Substantia nigra (tissue), 51 donors: ENCODE measurements at places on chromosomes 2 and 18.
A peak's percentile ranks its signal among the peaks of the same experiment; 100 is the strongest.

DNA sequence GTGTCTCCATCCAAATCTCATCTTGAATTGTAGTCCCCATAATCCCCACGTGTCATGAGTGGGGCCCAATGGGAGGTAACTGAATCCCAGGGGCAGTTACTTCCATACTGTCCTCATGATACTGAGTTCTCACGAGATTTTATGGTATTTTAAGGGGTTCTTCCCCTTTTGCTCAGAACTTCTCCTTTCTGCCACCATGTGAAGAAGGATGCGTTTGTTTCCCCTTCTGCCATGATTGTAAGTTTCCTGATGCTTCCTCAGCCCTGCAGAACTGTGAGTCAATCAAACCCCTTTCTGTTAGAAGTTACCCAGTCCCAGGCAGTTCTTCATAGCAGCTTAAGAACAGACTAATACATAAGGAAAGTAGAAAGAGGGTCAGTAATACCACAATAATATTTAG, 480.4 kb downstream of the KCNJ3 start:
- no peak for DNase-seq

GRCh38 chr2:28633204-28633603, 118.4 kb upstream of the PPP1CB start:
- DNase-seq = no peak

- no peak for DNase-seq
Measured at GRCh38 chr2:10316860-10317259, 14.2 kb downstream of the HPCAL1 start.

DNA sequence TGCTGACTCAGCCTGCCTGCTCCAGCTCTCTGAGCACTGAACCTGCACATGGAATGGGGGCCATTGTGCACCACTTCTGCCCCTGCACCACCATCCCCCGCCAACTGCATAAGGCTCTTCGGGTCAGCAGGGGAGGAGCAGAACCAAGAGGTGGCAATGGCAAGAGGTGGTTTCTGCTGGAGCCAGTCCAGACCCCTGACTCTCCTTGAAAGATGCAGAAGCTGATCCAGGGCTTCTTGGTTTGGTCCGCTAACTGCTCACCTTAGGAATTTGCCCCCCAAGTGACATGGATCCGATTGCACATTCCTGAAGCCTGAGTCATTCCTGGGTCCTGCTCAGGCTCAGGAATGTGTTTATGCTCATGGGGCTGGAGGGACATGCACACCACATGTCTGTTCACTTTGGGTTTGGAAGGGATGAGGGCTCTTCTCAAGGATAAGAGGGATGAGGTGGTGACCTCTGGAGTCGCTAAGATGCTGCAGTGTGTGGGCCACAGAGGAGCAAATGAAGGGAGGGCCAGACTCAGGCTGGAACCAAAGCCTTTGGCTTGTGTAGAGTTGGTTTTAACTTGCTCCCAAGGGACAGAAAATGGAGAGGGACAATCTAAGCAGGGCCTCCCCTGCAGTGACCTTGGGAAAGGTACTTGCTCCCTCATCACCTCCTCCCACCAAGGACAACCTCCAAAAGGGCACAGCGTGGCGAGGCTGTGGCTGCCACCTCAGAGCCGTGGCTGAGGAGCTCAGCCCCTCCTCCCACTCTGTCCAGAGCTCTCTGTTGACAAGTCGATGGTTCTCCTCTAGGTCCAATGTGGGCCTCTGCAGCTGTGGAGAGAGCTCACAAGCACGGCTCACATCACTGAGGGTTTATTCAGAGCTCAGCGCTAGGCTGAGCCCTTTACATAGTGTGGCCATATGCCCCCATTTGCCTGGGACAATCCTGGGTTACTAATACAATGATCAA, 66.2 kb downstream of the HS1BP3 start:
- DNase-seq = peak; percentile 16

DNA sequence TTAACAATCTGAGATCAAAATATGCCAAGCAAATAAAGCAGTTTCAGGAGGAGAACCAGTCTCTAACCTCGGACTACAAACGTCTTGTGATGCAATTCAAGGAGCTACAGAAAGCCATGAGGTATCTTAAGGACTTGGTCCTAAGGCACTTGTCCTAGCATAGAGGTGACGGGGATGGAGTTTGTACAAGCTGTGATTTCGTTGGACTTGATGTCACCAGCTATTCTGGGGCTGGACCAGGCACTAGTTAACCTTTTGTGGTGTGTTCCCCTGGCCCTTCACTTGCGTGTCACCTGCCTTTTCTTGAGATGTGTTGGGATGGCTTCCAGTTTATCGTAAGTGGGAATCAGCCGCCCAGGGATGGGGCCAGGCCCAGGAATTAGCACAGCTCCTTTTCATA, 33.7 kb downstream of the OTOF start:
- no peak for DNase-seq

GRCh38 chr18:62637807-62638687, 77.3 kb upstream of the PHLPP1 start:
- peak; percentile 4 for DNase-seq

GRCh38 chr18:3056311-3056710, 43.4 kb upstream of the LPIN2 start:
- DNase-seq = no peak

GRCh38 chr2:96413323-96413722, 77.8 kb downstream of the NCAPH start:
- no peak for DNase-seq

- no peak for DNase-seq
Measured at GRCh38 chr18:65786474-65786873, 35.7 kb downstream of the CDH7 start.

- DNase-seq = peak; percentile 11
Measured at GRCh38 chr18:8696749-8697211, 8.6 kb upstream of the MTCL1 start.

- DNase-seq = no peak
Measured at GRCh38 chr18:51009072-51009471, 20.9 kb upstream of the SMAD4 start.

- no peak for DNase-seq
Measured at GRCh38 chr2:191857259-191857805, 10.4 kb upstream of the CAVIN2 start.

DNA sequence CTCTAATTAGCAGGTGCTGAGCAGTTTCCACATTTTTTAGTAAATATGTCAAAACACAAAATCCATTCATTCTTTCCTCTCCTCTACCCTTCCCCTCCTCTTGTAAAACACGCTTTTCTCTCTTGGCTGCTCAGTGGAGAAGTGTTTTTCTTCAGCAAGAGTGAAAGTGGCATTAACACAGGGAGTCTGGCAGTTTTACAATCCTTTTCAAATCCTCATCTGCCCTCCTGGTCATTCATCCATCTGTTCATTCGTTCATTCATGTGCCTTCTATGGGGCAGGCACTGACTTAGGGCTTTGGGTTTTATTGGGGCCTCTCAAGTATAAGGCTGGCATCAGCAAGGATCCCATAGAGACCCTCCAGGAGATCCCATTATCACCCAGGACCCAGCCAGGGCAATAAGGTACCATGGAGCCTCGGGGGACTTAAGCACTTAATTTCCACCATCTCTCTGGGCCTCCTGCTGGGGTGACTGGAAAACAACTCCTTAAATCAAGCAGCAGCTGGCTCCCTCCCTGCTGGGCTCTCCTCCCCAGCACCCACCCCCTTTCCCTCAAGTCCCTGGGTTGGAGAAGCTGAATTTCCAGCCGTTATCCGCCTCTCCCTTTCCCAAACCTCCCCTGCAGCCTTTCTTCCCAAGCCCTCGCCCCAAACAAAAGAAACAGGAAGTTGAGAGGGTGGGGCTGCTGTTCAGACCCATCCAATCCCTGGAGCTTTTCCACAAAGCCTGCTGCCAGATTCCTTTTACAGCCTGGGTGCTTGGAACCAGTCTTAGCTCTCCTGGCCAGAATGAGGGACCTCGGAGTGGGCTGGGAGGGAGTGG, 32.6 kb downstream of the MARCHF4 start:
- no peak for DNase-seq

DNA sequence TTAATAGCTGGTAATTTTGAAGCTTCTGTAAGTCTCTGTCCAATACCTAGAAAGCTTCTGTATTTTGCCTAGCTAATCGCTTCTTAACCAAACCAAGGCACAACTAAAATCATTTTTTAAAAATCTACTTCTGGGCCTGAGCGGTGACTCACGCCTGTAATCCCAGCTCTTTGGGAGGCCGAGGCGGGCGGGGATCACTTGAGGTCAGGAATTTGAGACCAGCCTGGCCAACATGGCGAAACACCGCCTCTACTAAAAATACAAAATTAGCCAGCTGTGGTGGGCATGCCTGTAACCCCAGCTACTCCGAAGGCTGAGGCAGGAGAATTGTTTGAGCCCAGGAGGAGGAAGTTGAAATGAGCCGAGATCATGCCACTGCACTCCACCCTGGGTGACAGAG, 148.6 kb upstream of the FIGN start:
- no peak for DNase-seq

DNA sequence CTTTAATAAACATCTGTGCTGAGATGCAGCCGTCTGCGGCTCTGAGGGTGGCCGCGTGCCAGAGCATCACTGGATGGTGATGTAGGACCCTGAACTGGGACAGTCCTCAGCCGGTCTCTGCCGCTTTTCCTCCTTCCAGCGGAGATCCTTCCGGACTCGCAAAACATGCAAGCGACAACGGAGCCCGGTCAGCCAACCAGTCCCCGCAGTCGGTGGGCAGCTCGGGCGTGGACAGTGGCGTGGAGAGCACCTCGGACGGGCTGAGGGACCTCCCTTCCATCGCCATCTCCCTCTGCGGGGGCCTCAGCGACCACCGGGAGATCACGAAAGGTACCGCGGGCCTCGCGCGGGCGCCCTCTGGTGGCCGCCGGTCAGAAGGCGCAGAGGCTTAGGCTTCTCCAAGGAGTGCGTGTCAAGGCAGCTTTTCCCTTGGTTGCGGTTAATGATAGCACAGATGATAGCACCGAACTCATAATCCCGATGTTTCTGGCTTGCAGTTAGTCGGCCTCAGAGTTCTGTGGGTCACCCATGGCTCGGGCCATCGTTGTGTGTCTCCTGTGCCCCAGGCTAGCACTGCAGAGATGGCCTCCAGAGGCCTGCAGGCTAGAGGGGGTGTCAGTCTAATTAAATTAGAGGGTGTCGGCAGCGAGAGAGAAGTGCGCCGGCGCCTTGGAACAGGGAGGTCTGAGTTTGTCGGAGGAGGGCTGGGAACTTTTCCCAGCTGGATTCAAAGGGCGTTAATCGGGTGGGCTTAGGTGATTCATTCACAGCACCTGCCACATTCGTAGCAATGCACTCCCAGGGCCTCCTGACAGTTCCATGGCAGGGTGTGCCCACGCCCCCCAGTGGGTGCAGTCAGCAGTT, 38.5 kb downstream of the LPIN1 start:
- no peak for DNase-seq

DNA sequence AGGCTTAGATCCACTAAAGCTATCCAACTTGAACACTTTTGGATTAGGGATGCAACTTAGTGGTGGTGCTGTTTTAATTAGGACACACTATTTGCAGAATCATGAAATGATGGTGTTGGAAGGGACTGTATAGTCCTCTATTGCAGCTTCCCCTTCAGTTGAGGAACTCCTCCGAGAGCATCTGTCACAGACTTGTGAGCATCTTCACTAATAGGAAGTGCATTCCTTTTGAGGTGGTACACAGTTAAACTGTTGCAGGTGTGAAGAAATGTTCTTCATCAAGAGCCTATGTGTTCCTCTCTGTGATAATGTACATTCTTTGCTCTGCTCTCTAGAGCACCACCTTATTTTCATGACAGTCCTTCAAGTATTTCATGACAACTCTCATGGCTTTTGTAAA, 197.4 kb downstream of the CAMKMT start:
- DNase-seq = no peak

GRCh38 chr2:100580367-100581276, 17.8 kb downstream of the PDCL3 start:
- DNase-seq = no peak

DNA sequence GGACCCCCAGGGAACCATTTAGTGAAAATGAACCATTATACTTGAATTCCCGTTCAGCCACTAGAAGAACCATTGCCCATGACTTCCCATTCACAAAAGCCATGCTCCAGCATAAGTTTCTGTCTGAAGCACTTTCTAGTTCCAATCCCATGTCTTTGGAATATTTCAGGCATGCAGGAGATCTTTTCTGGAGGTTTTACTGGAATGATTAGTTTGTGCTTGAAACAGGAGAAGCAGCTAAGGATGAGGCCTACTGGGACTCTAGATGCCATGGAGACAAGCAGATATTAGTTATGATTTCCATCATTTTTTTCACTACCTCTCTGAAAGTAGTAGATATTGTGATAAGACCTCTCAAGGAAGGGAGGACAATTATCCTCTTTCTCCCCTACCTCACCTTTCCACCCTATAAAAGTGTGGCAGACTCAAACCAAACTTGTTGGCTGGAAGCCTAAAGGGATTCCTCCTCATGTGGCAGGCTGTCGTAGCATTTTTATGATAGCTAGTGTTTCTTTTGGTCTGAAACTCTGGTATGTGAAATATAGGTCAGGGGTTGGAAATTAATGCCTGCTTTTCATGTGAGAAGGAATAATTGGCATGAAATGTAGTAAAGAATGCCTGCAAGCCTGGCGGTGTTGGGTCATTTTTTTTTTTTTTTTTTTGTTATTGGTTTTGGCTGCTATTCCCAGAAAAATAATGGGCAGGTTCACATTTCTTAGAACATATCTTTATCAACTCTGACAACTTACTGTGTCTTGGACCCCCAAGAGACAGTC, 29.3 kb upstream of the MMADHC start:
- DNase-seq = no peak

DNA sequence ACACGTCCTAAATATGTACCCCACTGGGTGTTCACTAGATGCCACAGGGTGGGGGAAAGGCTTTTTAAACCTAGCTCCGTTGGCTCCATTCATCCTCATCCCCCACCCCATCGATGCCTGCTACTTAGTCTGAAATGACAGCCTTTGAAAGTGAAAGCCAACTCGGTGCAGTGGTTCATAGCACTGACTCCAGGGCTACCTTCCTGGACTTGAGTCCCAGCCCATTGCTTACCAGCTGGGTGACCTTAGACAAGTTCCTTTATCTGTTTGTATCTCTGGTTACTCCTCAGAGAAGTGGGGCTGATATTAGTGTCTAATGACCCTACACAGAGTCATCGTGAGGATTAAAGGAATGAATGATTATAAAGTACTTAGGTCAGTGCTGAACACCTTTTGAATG, 24.4 kb downstream of the EHD3 start:
- no peak for DNase-seq

GRCh38 chr2:207048416-207048815, 109.1 kb downstream of the CPO start:
- no peak for DNase-seq

GRCh38 chr2:8462899-8463648, 218.8 kb upstream of the ID2 start:
- DNase-seq = no peak

- no peak for DNase-seq
Measured at GRCh38 chr2:101729521-101730190, 32.1 kb downstream of the MAP4K4 start.

DNA sequence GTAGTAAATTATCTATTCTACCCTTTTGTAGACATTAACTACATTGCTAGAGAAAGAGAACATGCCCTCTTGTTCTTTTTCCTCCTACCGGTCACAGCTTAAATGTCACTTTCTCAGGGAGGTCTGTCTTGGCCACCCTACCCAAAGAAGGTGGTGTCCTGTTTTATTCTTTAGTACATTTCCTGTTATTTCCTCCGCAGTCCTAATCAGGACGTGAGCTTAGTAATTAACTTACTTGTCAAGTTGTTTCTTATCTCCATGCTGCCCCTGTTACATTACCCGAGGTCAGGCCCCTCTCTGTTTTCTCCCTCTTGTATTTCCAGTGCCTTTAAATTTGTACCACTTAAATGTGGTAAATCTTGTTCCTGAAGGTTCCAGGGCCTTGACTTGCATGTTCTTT, 73.7 kb upstream of the RMDN2 start:
- DNase-seq = no peak

- DNase-seq = no peak
Measured at GRCh38 chr2:233498126-233498525, 68.5 kb downstream of the USP40 start.

- no peak for DNase-seq
Measured at GRCh38 chr2:182006595-182007341, 21.1 kb downstream of the PPP1R1C start.
